ENCODE measurements at places on chromosomes 7 and 10.

- DNase-seq: no peak
Observed at GRCh38 chr7:74475243-74475986, 21.7 kb downstream of the GTF2IRD1 start.

DNA sequence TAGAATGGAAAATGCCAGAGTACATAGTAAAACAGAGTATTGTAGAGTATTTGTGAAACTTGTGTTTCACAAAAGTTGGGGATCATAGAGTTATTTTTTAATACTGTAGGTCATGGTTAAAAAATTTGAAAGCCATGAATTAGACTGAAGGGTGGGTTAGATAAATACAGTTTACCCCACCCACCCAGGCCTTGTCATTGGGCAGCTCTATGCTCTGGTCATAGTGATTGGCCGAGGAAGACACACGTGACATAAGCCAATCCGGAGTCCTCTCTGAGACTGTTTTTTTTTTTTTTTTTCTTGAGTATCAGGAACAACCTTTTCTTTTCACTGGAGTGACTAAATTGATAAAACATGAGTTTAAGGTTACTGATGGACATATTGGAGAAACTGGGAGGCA is 33.3 kb upstream of the ORC5 start:
- DNase-seq: no peak

- no peak for DNase-seq
Observed at GRCh38 chr7:152351168-152351567, 84.6 kb downstream of the KMT2C start.

GRCh38 chr7:158495786-158496185 is 91.8 kb downstream of the PTPRN2 start:
- DNase-seq: no peak

- no peak for DNase-seq
Observed at GRCh38 chr7:143360788-143361551, 1.5 kb downstream of the FAM131B start.

GRCh38 chr7:92698237-92698841 is 108.1 kb upstream of the FAM133B start:
- peak; percentile 83 for DNase-seq

DNA sequence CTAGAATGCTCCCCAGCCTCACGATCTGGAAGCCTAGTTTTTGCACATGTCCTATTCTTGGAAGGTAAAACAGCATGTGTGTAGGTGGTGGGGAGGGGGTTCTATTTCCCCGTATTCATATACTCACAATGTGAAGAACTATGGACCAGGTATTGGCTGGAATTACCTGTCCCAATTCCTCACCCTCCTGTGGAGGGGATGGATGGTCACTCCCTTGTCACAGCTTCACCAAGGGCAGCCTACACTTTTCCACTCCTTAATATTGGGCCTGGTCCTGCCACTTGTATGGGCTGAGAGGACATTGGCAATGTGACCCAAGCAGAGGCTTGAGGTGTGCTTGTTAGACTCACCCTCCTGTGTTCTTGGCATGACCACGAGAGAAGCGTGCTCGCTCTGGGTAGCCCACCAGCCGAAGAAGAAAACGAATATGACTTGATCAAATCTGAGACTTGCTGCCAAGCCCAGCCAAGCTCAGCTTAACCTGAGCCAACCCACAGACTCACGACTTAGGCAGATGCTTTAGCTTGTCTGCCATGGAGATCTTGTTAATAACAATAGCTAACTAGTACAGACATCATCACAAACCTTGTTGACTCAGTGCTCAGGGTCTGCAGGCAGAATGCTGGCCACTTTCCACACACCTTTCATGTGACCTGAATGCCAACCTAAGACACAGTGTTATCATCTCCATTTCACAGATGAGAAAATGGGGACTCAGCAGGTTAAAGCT is 17.2 kb downstream of the ZNF488 start:
- no peak for DNase-seq

DNA sequence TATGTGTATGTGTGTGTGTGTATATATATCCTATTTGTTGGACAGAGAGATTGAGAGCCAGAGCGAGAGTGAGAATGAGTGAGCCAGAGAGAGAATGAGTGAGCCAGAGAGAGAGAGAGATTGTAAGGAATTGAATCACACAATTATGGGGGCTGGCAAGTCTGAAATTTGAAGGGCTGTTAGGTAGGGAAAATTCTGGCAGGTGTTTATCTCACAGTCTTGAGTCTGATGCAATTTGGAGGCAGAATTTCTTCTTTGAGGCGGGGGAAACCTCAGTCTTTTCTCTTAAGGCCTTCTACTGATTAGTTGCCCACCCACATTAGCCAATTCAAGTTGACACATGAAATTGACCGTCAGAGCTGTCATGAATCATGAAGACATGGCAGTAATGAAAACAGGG is 41.0 kb upstream of the WASL start:
- DNase-seq: no peak

DNA sequence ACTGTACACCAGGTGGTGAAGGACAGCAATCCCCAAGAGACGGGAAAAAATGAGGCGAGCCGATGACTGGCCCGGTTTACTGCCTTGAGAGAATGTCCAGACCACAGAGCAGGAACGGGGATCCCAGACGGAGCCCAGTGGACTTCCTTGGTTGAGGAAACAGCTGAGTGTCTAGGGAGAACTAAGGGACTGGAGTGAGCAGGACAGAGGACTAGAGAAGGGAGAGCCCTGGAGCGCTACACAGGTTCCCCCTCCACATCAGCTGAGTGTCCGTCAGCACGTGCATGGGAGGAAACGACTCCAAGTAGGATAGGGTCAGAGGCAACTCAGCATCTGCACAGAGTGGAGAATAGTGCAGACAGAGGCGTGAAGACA is 7.1 kb upstream of the WDR86 start:
- no peak for DNase-seq

DNA sequence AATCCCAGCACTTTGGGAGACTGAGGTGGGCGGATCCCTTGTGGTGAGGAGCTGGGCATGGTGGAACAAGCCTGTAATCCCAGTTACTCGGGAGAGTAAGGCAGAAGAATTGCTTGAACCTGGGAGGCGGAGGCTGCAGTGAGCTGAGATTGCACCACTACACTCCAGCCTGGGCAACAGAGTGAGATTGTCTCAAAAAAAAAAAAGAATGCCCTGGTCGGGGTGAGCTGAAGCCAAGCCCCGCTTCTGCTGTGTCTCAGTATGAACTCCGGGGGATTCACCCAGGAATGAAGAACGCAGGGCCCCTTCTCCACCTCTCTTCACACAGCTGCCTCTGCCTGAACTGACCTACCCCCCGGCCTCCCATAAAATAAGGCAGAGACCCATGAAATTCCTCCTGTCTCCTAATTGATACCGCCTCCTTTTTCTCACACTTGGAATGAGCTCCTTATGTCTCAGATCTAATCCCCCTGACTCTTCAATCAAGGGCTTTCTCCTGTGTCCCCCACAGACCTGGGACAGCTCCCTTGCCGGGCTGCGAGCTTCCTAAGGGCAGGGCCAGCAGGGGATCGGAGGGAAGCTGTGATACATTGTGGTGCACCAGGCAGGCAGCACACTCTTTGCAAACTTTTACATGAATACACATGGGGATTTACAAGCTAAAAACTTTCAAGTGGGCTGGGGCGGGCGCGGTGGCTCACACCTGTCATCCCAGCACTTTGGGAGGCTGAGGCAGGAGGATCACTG is 911 bp upstream of the ZP3 start:
- no peak for DNase-seq

DNA sequence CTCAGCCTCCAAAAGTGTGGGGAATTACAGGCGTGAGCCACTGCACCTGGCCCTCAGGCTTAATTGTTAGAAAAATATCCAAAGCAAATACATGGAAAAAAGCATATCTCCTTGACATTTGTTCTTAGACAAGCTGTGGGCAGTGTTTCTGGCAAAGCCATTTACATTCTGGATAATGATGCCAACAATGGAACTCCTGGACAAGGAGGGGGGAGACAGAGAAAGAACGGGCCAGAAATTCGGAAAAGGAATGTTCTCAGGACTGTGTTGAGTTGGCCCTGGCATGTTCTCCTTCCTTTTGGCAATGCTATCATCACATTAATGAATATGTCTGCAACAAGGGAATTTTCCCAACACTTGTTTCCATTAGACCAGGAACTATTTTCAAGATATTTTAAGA is 88.7 kb downstream of the UBE2H start:
- no peak for DNase-seq

- no peak for DNase-seq
Observed at GRCh38 chr10:18158773-18159265, 18.6 kb downstream of the CACNB2 start.

GRCh38 chr10:91974960-91975359 is 51.4 kb downstream of the BTAF1 start:
- DNase-seq: peak; percentile 54

GRCh38 chr10:119845656-119846055 is 27.0 kb downstream of the MCMBP start:
- DNase-seq: no peak

DNA sequence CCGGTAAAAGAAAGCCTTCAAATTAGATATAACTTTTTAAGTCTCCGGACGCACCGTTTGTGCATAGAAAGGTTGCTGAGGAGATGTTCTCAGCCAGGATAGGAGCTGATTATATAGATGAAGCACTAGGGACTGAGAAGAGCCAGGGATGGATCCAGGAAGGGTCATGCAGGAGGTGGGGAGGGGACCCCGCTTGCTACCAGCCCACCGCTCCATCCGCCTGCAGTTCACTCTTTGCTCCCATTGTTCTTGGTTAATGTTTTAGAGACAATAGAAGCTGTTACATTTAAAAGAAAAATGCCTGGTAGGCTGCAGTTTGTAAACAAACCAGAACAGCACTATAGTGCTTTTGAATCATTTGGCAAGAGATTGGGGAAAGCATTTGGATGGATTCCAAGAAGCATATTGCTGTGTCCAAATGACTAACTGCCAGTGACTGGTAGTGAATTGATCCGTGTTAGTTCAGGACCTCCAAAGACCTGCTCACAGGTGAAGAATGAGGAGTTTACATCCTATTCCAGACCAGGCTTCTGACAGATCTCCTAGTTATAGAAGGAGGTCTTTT is 175.9 kb upstream of the TAC1 start:
- DNase-seq: no peak

All from HFFc6 (cell line).